ENCODE measurements at places on chromosomes 7 and 10.

DNA sequence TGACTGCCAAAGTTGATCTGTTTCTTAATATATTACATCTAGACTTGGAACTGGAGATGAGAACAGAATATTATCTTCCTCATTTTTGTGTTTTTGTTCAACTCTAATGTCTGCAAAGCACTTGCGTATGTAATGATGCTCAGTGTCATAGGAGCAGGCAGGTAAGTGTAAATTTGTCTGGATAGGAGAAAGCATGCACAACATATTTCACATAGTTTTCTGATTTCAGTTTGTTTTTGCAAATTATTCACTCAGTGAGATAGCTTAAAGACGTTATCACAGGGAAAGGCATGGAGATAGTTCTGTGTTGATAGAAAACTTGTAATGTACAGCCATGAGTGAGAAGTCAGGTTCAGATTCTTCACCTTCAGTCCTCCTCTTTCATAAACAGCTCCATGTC is 84.8 kb downstream of the CFTR start:
- no peak for DNase-seq

DNA sequence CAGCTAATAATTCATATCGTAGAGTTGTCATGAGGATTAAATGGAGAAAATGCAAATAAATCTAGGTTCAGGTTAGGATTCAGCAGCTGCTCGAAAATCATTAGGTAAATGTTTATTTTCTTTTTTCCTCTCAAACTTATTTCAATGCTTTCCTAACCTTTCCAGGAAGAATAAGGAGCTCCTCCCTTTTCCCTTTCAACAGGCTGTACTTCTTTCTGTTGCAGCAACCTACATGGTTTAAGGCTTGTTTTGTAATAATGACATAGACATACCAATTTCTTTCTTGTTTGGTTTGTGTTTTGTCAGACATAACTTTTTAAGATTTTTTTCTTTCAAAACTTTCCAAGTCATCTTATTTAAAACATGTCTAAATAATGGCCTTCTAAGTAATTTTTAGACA is 18.2 kb downstream of the GPR141 start:
- no peak for DNase-seq

- DNase-seq, result no peak
Measured at GRCh38 chr7:519484-520390, at the start of gene PDGFA. TSS of gene PDGFA (minus strand) at chr7:519846. CDS start at chr7:519001, 845 bp downstream.

GRCh38 chr7:73850781-73851207 is 8.5 kb upstream of the METTL27 start:
- no peak for DNase-seq

DNA sequence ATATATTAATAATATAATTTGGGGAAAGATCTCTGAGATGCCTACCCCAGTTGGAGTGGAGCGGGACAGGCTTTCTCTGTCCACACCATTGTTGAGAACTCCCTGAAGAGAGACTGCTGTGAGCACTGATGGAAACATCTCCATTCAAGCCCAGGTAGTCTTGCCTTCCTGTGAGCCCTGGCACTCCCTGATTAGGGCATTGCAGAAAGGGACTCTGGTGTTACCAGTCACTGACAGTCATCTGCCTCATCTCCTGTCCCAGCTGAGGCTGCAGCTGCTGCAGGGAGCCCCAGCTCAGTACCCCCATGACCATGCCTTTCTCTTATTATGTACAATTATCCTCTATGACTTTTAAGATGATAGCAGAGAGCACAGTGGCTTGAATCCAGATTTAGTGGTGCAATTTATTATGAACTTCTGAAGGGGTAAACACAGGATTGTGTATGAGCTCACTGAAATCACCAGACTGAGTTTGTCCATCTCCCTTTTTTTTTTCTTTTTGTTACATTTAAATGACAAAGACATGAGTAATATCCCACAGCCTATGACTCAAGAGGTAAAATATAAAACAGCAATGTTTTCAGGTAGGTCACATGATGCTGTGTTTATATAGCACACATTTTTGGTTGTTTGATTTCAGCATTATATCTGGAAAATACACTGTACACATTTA is 236.9 kb downstream of the SLC25A13 start:
- no peak for DNase-seq

- DNase-seq, result no peak
Measured at GRCh38 chr7:39686261-39686924, 63.0 kb downstream of the RALA start.

DNA sequence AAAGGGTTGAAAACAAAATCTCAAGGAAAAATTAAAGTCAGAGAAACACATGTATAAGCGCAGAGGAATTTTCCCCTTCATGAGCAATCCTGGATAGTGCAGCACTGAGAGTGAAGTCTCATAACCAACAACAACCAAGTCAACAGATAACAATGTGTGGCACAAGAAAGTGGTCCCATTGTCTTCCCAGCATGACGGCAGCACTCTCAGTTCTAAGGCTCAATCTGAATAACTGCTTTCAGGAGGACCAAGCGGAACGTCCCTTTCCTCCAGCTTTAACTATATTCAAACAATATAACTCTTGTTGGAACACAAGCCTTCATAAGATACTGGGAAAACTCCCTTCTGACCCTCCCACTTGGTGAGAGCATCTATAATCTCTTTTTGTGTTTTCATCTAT is 137.9 kb downstream of the RAPGEF5 start:
- no peak for DNase-seq

DNA sequence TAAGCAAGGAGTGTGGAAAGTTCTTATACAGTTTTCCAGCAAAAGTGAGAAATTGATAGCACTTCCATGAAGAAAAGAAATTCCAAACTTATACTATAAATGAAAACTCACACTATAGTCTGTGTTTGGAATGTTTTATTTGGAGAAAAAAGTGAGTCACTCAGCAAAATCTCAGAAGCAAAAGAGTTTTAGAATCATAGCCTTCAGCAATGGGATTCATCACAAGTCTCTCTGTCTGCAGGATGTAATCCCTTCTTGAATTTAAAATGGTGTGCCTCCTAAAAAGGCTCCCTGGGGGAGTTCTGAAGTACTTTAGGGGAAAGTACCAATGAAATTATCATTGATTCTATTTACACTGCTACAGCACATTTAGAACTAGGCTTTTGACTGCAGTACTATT is 756.4 kb downstream of the XPNPEP1 start:
- no peak for DNase-seq

GRCh38 chr7:37771342-37771741 is 77.1 kb upstream of the NME8 start:
- no peak for DNase-seq

DNA sequence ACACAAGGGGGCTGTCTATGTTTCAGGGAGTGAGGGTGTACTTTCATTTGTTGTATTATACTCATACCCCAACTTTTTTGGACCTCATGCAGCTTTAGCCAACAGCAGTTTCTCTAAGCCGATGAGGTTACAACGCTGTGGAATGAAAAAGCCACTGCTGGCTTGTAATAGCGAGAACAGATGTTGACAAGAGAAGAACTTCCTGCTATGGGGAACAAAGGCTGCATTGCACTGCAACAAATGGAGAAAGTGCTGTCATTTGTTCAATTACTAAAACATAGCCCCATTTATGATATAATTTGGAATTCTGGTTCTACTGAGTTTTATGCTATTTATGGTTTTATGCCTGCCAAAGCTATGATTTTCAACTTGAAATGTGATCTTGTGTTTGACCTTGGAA is 104.2 kb upstream of the TMEM72 start:
- no peak for DNase-seq

DNA sequence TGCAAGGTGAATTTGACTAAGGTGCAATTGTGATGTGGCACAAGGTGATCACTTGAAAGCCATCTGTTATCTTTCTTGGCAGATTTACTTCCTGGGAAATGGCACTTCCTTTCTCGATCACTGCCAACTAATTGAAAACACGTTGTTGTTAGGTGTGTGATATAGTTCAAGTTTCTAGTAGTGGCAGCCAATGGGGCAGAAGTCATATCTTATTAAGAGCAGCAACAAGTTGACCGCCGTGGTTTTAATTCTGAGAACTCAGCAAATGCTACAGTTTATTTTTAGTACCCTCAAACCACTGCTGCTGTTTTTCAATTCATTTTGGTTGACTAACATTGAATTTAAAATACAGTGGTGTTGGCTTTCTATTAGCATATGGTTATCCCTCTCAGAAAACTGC is 1.6 kb downstream of the CHN2 start:
- no peak for DNase-seq

DNA sequence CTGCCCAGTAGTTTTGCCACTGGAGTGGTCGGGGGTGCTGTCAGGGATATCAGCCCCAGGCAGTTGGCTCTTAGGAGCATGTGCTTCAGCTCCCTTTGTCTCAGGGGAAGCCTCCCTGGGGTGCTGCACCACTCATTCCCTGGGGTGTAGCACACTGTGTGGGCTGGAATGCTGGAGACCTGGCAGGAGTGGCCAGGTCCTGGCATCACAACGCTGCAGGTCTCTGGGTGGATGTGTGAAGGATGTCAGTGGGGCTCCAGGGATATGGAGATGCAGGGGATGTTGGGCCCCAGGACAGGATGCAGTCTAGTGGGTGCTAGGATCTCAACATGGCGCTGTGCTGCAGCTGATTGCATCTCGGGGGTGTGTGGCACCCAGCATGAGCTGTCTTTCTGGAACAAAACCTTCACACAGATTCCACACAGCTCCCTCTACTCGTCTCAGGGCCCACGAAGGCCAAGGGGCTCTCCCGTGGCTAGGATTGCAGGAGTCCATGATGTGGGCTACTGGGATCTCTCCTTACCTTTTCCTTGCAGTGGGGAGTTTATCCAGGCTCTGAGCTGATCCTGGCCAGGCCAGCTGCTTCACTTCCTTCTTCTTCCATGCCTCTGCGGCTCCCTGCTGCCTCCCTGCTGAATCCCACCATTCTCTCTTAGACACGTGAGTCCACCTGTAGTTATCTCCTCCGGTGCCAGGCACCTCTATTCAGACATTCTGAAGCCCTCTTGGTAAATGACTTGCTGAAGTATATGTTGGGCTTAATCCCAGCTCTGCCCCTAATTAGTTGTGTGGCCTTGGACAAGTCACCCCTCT is 295.1 kb downstream of the RPS24 start:
- DNase-seq, result no peak

DNA sequence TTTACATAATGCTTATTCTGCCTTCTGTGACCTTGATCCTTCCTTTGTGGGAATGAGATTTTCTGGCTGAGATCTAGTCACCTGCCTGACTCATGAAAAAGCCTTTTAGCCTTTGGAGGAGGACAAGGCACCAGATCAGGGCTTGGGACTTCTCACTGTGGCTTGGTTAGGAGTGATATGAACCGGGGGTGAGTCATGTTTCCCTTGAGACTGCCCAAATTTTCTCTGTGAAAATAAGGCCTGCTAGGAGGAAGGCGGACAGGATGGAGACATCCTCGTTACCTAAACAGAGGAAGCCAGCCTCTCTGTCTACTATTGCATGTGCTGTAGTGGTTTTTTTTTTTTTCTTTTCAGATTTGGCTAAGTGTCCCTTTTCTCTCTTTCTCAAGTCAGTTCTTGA is 57.8 kb downstream of the EVX1 start:
- DNase-seq, result no peak

GRCh38 chr10:22666287-22667092 is 47.9 kb downstream of the PIP4K2A start:
- DNase-seq, result no peak

- DNase-seq, result no peak
Measured at GRCh38 chr7:92155108-92155739, 20.9 kb upstream of the CYP51A1 start.

- no peak for DNase-seq
Measured at GRCh38 chr7:112908086-112908485, 117.9 kb upstream of the TMEM168 start.

DNA sequence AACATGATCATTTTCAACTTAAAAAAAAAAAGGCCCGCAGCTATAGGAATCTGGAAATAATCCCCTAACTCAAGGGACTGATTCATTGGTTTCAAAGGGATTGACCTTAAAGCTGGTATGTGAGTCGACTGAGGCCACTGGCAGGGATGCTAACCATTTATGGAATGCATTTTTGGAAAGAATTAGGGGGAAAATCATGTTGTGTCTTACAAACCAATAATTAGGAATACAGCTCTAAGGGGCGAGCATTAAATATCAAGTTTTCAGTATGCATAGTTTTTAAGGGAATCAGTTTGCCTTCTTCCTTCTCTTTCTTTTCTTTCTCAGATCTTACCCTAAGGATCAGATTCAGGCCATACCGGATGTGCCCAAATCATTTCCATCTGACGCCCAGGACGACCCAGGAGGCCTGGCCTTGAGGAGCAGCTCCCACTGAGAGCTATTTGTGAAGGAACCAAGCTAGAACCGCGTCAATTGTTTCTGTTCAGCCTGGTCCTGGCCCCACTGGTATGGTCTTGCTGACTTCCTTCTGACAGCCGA is 48.7 kb downstream of the BPGM start:
- no peak for DNase-seq

- DNase-seq, result no peak
Measured at GRCh38 chr10:13121500-13121854, 21.5 kb downstream of the OPTN start.

- no peak for DNase-seq
Measured at GRCh38 chr10:53256623-53257022, 484.0 kb upstream of the MBL2 start.

GRCh38 chr7:124785994-124786393 is 20.4 kb upstream of the GPR37 start:
- DNase-seq, result no peak

DNA sequence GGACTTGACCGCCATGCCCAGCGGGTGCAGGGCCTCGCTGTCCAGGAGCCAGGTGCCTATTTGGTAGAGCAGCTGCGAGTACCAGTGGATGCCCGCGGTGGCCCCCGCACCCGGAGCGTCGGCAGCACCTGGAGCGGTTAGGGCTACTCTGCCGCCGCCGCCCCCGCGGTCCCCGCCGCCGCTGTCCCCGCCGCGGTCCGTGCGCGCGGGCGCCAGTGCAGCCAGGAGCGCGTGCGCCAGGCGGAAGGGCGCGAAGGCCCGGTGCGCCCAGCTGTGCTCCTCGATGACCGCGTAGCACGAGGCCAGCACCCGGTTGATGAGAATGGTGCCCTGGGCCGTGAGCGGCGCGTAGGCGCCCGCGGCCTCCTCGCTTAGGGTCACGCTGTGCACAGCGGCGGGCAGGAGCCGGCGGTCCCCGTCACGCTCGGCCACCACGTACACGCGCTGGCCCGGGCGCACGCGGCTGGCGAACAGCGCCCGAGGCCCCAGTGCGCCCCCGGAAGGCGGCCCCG is 9.3 kb downstream of the SHH start:
- DNase-seq, result no peak

DNA sequence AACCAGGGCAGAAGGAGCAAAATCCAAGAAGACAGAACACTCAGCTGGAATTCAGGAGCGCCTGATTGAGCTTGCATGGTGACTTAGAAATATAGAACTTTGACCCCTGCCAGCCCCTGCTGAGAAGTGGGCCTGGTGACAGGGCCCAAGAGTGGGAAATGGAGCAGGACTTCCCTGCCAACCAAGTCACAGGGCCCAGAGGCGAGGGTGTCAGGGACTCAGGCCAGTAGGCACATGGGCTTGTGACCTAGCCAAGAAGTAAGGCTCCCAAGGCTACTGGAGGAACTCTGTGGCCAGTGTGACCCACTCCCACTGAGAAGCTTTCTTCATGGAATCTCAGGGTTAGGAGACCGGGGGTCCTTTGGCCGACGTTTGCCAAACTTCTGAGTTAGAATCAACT is 31.9 kb downstream of the LRRC20 start:
- no peak for DNase-seq

DNA sequence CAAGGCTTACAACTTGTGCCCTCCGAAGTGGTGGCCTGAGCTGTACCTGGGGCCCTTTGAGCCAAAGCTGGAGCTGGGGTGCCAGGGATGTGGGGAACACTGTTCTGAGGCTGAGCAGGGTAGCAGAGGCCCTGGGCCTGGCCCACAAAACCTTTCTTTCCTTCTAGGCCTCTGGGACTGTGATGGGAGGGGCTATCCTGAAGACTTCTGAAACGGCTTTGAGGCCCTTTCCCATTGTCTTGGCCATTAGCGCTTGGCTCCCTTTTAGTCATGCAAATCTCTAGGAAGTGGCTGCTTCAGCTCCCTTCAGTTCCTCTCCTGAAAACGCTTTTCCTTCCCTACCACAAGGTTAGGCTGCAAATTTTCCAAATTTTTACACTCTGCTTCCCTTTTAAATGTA is 16.8 kb upstream of the CRYGN start:
- DNase-seq, result no peak

Data from stimulated activated CD4-positive, alpha-beta T cell treated with anti-CD3 and anti-CD28 coated beads, Interleukin-1b, Interleukin-23, amount 100 ng/mL, for 1 hour (primary cell).